ENCODE measurements at places on chromosomes 12 and 14.
A peak's percentile ranks its signal among the peaks of the same experiment; 100 is the strongest.

DNA sequence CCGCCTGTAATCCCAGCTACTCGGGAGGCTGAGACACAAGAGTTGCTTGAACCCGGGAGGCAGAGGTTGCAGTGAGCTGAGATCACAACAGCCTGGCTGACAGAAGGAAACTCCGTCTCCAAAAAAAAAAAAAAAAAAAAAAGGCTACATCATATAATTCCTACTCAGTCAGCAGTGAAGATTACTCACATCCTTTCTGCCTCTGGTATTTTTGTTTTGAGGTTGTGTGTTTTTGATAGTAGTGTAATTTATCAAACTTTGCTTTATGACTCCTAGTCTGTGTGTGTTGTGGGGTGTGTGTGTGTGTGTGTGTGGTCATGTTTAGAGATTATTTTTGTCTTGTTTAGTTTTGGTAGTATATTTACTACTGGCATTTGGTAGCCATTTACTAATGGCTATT lies 29.8 kb upstream of the DLGAP5 start:
- no peak overlapping the region for H3K4me3 ChIP-seq
- no peak overlapping the region for H3K27ac ChIP-seq
- H3K36me3 ChIP-seq: no peaks in the 10 kb centered on the region
- no peaks in the 10 kb centered on the region for H3K4me1 ChIP-seq
- no peak for DNase-seq

- no peaks in the 10 kb centered on the region for H3K36me3 ChIP-seq
- no peak overlapping the region for H3K4me3 ChIP-seq
- H3K27ac ChIP-seq: peak overlapping the region; percentile 56
- H3K27me3 ChIP-seq: no peaks in the 10 kb centered on the region
- peaks cover 2% of the 10 kb centered on the region for H3K4me1 ChIP-seq
Observed at GRCh38 chr12:32566663-32567295, 112.3 kb upstream of the DNM1L start.

DNA sequence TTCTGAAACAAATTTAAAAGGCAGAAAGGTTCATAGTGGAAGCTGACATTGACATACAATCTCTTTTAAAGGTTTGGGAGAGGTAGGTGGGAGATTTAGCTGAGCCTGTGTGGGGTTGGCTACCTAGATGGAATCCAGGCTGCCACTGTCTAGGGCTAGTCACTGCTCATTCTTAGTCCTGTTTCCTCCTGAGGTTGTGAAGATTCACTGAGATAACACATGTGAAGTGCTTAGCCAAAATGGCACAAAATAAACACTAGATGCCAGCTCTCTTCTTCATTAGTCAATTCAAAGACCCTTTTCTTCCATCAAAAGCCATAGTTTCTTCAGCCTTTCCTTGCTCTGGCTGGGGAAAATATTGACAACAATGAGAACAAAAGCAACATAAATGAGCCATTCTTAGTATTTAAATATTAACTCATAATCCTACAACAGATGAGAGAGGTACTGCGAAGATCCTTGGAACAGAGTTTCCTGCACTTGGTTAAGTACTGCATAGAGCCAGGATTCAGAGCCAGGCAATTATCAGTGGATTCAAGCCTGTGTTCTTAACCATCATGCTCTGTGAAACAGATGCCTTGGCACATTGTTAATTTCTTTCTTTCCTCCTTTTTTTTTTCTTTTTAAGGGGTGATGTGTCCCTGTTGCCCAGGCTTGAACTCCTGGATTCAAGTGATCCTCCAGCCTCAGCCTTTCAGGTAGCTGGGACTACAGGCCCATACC lies 3.5 kb downstream of the MYF6 start:
- no peak overlapping the region for H3K4me3 ChIP-seq
- DNase-seq: no peak
- H3K36me3 ChIP-seq: no peaks in the 10 kb centered on the region
- H3K27me3 ChIP-seq: peaks cover 76% of the 10 kb centered on the region

GRCh38 chr12:65016881-65017650 lies 104.0 kb downstream of the WIF1 start:
- peaks cover 12% of the 10 kb centered on the region for H3K4me1 ChIP-seq
- H3K27me3 ChIP-seq: no peaks in the 10 kb centered on the region
- DNase-seq: no peak
- H3K4me3 ChIP-seq: no peak overlapping the region
- no peaks in the 10 kb centered on the region for H3K36me3 ChIP-seq
- H3K27ac ChIP-seq: no peak overlapping the region

GRCh38 chr14:92998946-92999345 lies 76.0 kb downstream of the CHGA start:
- no peaks in the 10 kb centered on the region for H3K27me3 ChIP-seq
- no peak overlapping the region for H3K4me3 ChIP-seq
- no peaks in the 10 kb centered on the region for H3K36me3 ChIP-seq

- no peaks in the 10 kb centered on the region for H3K27me3 ChIP-seq
- no peaks in the 10 kb centered on the region for H3K36me3 ChIP-seq
- H3K27ac ChIP-seq: no peak overlapping the region
- DNase-seq: no peak
- no peaks in the 10 kb centered on the region for H3K4me1 ChIP-seq
Observed at GRCh38 chr12:21675096-21675495, 17.5 kb upstream of the LDHB start.

GRCh38 chr12:106855221-106855758 lies 80.8 kb downstream of the RIC8B start:
- H3K4me1 ChIP-seq: no peaks in the 10 kb centered on the region
- no peak for DNase-seq
- H3K27me3 ChIP-seq: no peaks in the 10 kb centered on the region
- H3K36me3 ChIP-seq: no peaks in the 10 kb centered on the region
- H3K4me3 ChIP-seq: no peak overlapping the region

DNA sequence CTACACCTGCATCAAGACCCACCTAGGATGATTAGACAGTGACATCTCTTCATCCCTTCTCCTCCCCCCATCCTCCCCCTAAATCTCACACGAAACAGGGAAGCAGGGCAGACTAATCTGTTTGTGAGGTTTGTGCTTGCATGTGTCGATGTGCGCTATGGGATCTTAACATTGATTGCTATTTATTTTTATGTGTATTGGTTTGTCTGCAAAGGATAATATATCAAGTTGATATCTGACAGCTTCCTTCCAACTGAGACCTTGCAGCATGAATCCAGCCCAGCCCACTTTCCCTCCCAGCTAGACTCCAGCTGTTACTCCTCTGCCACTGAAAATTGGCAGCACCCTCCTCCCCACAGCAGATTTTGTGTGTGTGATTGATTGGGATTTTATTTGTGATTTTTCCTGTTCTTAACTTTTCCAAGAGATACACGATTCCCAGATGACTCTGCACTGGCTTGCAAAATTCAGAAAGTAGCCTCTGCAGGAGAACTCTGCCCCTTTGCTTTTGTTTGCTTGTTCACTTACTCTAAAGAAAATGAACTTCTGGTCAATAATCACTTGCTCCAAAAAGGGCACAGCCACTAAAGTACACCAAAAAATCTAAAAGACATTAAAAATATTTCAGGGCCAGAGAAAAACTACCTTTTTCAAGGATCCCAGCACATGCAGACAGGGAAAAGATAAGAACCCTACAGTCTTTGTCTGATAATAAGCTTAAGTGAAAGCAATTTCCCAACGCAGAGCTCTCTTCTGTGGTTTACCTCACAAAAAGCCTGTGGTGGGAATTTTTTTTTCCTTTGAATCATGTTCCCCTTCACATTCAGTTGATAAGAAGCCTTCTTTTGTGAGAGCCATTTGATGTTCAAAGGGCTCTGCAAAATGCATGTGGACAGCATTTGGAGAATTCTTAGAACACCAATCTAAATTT lies 222.1 kb downstream of the RPS29 start:
- no peak overlapping the region for H3K4me3 ChIP-seq
- H3K4me1 ChIP-seq: no peaks in the 10 kb centered on the region
- H3K27ac ChIP-seq: no peak overlapping the region
- H3K27me3 ChIP-seq: no peaks in the 10 kb centered on the region

- H3K27me3 ChIP-seq: no peaks in the 10 kb centered on the region
- H3K4me1 ChIP-seq: no peaks in the 10 kb centered on the region
- DNase-seq: no peak
- peaks cover 5% of the 10 kb centered on the region for H3K36me3 ChIP-seq
- no peak overlapping the region for H3K27ac ChIP-seq
Observed at GRCh38 chr12:71601546-71601945, 62.1 kb downstream of the ZFC3H1 start.

GRCh38 chr12:127785540-127785939 lies 481.4 kb upstream of the TMEM132C start:
- H3K27ac ChIP-seq: no peak overlapping the region
- no peak for DNase-seq

DNA sequence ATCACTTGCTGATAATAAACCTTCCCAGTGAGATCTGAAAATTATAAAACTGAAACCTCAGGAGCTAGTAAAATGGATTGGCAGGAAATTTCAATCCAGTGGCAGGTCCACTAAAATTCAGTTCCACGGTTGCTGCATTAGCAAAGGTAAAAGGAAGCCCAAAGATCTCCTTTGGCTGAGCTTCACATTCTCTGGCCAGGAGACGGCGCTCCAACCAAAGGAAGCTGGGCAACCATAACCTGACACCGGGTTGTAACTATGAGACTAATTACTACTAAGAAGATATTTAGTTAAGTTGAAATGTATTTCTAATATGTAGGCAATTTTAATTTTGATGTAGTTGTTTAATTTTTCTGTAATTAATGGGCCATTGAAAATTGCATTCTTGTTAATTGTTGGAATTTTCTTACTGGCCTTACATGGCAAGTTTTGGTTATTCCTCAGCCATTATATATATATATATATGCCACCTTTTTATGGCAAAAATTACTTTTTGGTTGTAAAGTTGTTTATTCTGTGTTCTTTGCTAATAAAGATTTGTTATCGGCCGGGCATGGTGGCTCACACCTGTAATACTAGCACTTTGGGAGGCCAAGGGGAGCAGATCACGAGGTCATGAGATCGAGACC lies 17.0 kb downstream of the OR8S1 start:
- peak; percentile 53 for DNase-seq
- H3K36me3 ChIP-seq: no peaks in the 10 kb centered on the region
- H3K4me3 ChIP-seq: no peak overlapping the region
- H3K27ac ChIP-seq: no peak overlapping the region
- no peaks in the 10 kb centered on the region for H3K4me1 ChIP-seq

DNA sequence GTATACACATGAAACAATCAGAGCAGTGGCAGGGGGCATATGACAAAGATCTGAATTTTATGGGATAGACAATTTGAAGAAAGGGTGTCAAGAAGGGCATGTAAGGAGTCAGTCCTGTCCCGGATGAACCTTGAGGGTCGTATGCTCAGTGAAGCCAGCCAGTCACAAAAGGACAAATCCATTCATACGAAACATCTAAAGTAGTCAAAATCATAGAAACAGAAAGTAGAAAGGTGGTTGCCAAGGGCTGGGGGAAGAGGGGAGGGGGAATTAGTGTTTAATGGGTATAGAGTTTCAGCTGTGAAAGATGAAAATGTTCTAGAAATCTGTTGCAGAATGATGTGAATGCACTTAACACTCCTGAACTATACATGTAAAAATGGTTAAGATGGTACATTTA lies 157.5 kb downstream of the TGFB3 start:
- H3K27me3 ChIP-seq: no peaks in the 10 kb centered on the region
- no peak for DNase-seq
- H3K27ac ChIP-seq: peak overlapping the region; percentile 78
- H3K36me3 ChIP-seq: no peaks in the 10 kb centered on the region

DNA sequence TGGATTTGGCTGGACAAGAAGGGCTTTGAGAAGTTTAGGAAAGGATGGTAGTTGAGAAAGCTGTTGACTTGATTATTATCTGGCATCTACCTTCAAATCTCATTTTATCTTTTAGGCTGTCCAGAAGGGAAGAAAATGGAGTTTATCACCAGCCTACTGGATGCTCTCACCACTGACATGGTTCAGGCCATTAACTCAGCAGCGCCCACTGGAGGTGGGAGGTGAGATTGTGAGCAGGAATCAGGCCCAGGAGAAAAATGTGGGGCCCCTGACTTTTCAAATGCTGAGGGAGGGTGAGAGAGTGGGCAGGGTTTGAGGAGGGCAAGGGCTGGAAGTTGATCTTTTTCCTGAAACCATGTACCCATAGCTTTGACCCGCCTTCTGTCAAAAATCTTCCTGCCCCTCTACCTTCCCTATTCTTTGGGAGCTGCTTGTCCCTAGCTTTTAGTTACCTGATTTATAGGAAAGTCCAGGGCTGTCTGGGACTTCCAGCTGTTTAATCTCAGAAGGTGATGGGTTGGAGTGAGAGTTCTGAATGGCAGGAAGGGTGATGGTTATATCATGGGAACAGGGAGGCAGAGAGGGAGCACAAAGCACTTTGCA lies 134.2 kb downstream of the SMOC1 start:
- H3K4me1 ChIP-seq: no peaks in the 10 kb centered on the region
- no peaks in the 10 kb centered on the region for H3K36me3 ChIP-seq
- H3K27ac ChIP-seq: no peak overlapping the region
- no peak overlapping the region for H3K4me3 ChIP-seq
- DNase-seq: peak; percentile 52
